Endothelial cell of umbilical vein (primary cell): ENCODE measurements at places on chromosomes 3 and 15.

DNA sequence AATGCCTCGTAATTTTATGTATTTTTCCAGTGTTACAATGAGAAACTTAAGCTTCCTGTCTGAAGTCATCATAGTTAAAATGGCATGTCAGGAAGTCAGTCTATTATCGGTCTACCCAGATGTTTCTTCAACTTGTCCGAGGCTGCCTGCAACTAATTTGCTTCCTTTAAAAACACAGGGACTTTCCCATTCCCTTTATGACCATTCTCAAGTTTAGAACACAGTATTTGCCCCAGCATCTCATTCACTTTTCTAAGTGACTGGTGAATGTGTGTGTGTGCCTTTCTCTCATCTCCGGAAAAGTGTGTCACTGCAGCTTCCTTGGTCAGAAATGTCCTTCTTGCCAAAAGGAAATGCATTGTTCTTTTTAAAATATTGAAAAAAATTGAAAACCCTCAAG, 466.6 kb downstream of the RAP2B start:
- DNase-seq = peak; percentile 98

GRCh38 chr3:36776436-36776835, 12.1 kb upstream of the DCLK3 start:
- no peak for DNase-seq

- DNase-seq = no peak
These were observed 32.4 kb downstream of the ACAN start for GRCh38 chr15:88835646-88836045.

- no peak for DNase-seq
These were observed 9.1 kb downstream of the ACTC1 start for GRCh38 chr15:34786206-34786605.

GRCh38 chr15:89799011-89799911, 15.4 kb downstream of the ANPEP start:
- no peak for DNase-seq

DNA sequence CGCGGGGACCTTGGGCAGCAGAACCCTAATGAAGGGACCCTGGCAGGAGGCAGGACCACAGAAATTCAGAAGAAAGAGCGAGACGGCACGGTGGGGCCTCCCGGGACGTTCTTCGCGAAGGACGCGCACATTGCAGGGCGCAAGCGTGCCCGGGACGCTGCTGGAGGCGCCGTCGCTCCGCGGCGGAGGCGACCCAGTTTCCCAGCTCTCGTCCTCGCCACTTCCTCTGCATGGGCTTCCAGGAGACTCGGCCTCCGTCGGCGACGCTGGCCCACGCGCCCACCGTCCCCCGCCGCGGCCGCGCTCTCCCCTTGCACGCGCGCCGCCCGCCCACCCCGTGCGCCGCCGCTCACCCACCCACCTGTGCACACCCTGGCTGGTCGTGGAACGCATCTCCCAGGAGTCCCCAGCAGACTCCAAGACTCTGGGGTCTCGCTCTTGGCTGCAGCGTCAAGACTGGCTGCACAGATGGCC, 31.8 kb upstream of the SMAD3 start:
- DNase-seq = no peak

DNA sequence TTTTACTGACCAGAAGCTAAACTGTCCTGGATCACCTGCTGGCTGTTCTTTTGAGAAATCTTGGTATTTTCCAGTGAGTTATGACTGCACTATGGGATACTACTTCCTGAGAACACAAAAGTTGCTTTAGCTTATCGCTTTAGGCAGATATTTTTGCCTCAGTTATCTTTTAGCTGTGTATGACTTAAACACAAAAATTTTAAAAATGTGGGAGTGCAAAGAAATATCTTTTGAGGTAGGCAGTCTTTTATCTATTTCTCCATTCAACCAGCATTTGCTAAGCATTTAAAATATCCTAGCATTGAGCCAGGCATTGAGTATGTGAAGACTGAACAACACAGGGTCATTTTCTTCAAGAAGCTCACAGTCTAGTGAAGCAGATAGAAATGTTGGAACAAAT, 981.9 kb downstream of the FHIT start:
- no peak for DNase-seq

DNA sequence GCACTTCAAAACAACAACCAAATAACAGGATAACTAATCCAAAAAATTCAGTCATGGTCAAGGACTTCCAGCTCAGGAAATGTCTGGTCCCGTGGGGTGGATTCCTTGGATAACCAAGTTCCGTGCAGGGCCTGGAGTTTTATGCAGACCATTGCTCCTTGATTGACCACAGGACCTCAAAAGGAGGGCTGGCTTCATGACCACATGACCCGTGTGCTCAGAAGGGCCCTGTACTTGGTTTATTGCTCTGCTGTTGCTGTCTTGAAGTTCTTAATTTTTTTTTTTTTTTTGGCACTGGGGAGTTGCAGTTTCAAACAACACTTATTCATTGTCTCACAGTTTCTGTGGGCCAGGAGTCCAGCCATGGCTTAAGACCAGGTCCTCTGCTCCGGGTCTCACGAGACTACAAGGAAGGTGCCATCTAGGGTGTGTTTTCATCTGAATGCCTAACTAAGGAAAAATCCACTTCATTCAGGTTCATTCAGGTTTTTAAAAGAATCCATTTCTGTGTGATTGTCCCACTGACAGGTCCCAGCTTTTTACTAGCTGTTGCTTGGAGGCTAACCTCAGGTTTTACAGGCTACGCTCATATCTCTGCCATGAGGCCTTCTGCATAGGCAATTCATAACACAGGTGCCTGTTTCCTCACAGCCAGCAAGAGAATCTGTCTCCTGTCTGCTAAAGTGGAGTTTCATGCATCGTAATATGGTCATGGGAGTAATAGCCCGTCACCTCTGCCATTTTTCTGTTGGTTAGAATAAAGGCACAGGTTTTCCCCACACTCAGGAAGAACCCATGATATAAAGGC, 65.3 kb downstream of the FLNB start:
- DNase-seq = peak; percentile 39

- no peak for DNase-seq
These were observed 26.3 kb downstream of the MRPS11 start for GRCh38 chr15:88493844-88494243.

DNA sequence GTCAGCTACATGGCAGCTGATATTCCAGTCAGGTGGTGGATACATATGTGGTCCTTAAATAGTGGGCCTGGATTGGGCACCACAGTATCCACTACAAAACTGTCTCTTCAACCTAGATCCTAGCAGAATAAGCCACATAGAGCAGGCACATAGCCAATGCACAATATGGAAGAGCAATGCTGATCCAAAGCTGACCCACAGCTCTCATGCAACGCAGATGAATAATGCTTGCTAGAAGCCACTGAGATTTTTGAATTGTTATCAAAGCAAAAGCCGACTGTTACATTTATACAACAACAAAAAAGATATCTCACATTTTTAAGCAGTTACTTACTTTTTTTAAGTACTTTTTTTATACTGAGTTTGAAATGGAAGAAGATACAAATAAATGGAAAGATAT, 11.2 kb downstream of the CNTN3 start:
- DNase-seq = no peak

DNA sequence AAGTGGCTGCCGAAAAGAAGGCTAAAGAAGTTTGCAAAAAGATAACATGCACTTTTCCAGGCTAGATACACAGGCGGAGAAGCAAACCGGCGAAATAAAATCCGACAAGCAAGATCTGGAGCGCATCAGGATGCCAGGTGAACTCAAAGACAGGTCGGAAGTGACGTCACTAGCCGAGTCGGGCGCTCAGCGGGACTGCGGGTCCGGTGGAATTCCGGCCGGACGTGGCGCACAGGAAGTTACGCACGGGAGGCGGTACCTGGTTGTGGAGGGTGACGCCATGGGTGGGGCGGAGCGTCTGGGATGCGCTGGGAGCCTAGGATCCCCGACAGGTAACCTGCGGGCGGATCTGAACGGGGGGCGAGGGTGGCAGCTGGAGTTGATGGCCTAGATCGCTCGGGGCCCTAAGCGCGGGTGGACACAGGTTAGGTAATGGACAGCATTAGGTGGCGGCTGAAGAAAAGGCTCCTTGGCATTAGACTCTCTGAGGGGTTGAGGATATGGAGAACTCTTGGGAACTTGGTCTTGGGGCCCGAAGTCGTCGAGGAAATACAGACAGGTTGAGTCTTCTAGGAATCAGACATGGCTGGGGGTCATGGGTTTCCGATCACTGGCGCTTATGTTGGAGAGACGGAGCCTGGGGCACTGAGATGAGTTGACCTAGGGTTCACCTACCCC, 29.0 kb upstream of the EHHADH start:
- DNase-seq = peak; percentile 88

DNA sequence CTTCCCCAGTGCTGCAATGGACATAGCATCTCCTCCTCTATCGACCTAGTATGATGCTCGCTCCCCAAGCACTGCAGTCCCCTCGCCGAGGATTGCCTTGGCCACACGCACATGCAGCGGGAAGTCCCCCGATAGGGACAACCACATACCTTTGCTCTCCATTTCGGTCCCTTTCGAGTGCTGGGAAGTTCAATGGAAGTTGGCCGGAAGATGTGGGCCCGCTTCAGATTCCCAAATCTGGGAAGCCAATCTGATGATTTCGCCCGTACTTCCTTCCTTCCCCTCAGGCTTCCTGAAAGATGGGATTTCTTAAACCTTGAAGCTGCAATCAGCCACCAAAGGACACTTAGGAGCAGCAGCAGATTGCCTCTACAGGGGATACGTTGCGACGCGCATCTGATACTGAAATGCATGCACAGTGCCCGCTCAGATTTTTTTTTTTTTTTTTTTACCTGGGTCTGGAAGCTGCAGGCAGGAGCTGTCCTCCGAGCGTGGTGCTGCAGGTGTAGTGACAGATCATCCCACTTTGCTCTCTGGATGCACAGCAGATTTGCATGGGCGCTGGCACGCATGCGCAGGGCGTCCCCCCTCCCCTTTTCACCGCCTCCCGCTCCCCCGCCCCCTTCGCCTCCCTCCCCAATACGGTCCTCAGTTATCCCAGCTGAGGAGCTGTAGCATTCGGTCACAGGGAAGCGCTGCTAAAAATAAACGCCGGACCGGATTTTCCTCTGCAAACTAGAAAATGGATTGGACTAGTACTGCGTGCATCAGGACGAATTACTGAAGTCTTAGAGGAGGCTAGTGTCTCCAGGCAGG, at the start of gene FGF12:
FGF12 (minus strand) TSS at position 510 of the 816 bp plus-strand sequence.
- peak; percentile 5 for DNase-seq

GRCh38 chr15:37788330-37788729, 146.1 kb upstream of the TMCO5A start:
- DNase-seq = no peak

GRCh38 chr3:81554801-81555200, 206.6 kb downstream of the GBE1 start:
- peak; percentile 73 for DNase-seq

DNA sequence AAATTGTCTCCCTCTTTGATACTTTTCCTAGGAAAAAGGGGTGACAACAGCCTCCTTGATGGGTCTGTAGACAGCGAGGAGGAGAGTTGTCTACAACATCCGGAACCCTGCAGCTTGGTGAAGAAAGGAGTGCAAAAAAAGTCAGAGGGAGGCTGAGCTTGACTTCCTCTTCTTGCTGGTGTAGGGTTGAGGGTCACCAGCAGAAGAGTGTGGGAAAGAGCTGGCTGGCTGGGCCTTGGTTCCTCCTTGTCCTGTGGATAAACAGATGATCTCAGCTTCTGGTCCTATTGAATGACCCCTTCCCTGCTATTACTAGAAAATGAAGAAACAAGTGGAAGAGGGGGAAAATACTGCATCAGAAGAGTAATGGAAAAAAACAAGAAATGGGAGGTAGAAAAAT, 20.4 kb downstream of the SLC7A14 start:
- DNase-seq = peak; percentile 82

- DNase-seq = no peak
These were observed 25.8 kb downstream of the USP3 start for GRCh38 chr15:63530235-63530634.

DNA sequence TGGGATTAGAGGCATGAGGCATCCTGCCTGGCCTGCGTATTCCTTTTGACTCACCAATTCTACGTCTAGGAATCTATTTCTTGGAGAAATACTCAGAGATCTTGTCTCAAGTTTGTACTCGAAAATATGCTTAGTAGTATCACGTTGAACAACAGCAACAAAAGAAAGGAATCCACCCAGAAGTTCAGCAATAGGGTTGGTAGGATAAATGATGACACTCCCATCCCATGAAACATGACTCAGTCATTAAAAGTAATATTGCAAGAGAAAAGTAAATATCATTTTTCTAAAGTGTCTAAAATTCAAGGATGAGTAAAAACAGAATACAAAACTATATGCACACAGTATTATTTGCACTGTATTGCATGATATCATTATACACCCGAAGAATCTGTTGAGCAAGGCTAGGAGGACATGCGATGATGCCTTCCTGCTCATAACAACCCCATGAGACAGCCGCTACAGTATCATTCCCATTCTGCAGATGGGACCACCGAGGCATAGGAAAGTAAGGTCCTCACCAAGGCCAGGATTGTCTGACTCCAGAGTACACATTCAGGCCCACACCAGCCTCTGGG, 61.5 kb downstream of the SLC6A1 start:
- DNase-seq = no peak

GRCh38 chr3:127151992-127152650, 40.8 kb upstream of the PRR23E start:
- no peak for DNase-seq

DNA sequence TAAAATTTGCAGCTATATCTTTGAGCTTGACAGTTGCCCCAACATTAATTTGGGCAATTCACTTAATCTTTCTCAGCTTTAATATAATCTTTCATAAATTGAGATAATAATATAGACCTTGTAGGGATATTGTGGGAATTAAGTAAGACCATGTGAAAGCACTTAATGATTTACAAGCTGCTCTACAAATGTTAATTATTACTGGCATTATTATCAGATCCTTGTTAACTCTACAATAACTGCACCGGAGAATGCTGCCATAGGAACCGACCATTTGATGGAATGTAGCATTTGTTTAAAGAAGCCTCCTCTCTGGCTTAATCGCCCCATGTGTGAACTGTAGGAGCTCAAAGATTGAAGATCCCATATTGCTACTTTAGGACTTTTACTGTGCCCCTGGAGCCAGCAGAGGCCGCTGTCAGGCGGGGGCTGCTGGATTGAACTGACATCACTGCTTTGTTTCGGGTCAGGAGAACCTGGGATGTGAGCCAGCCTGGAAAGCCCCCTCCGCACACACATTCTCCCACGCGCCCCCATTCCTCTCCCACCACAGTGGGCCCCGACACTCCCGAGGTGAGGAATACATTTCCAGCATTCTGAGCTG, 154.2 kb upstream of the TNIK start:
- DNase-seq = peak; percentile 37

- no peak for DNase-seq
These were observed 486.3 kb downstream of the MAGI1 start for GRCh38 chr3:65552434-65552833.

- no peak for DNase-seq
These were observed 19.9 kb downstream of the ACKR2 start for GRCh38 chr3:42829083-42829627.

DNA sequence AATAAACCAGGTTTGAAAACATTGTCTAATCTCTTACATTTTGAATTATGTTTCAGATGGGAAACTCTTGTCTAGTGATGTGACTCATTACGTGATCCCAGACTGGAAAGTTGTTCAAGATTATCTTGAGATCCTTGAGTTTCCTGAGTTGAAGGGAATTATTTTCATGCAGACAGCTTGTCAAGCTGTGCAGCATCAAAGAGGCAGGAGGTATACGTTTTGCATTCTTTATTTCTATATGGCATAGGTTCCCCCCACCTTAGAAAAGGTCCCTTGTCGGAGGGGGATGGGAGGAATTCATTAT, 1.5 kb downstream of the DIS3L start:
- DNase-seq = no peak
